Adipocyte (in vitro differentiated cells): ENCODE measurements at places on chromosomes 5 and 9.
A peak's percentile ranks its signal among the peaks of the same experiment; 100 is the strongest.

GRCh38 chr5:179624841-179625271 is 1.4 kb upstream of the HNRNPH1 start:
- no peak for DNase-seq

GRCh38 chr9:75382126-75382525 is 293.8 kb downstream of the OSTF1 start:
- DNase-seq: no peak

- DNase-seq: peak; percentile 53
Measured at GRCh38 chr5:137415231-137415681, 83.9 kb downstream of the SPOCK1 start.

DNA sequence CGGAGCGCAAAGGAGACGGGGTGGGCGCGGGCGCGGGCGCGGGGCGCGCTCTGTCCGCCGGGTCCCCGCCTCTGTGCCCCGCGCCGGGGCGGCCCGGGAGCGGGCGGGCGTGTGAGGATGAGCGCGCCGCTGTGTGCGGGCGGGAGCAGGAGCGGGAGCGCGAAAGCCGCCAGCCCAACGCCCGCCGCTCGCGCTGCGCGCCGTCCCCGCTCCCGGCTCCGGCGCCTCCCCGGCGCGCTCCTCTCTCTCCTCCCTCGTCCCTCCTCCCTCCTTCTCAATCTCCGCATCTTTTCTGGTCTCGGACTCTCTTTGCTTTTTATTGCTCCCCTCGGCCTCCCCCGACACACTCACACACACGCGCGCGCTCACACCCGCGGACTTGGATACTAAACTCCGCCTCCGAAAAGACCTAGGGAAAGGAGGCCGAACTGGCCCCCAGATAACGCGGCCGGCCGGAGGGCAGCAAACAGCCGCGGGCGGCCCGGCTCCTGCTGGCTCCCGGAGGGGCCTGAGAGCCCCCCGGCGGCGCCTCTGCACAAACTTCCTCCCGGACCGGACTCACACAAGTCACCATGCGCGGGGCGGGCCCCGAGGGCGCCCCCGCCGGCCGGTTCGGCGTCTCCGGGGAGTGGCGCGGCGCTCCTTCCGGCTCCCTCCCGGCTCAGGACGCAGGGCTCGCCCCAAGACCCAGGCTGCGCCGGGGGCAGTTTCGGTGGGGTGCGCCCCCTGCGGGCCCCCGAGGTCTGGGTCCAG is at the start of gene FIBCD1:
Gene FIBCD1, minus strand, starts transcription at position 596 of the 753 bp plus-strand sequence. CDS start 640 bp downstream, outside the sequence.
- peak; percentile 63 for DNase-seq

GRCh38 chr5:163596608-163597315 is 91.3 kb downstream of the MAT2B start:
- DNase-seq: no peak

- DNase-seq: no peak
Measured at GRCh38 chr5:139410993-139411828, 7.3 kb upstream of the SPATA24 start.

- DNase-seq: no peak
Measured at GRCh38 chr5:172730981-172731679, 39.9 kb downstream of the DUSP1 start.

DNA sequence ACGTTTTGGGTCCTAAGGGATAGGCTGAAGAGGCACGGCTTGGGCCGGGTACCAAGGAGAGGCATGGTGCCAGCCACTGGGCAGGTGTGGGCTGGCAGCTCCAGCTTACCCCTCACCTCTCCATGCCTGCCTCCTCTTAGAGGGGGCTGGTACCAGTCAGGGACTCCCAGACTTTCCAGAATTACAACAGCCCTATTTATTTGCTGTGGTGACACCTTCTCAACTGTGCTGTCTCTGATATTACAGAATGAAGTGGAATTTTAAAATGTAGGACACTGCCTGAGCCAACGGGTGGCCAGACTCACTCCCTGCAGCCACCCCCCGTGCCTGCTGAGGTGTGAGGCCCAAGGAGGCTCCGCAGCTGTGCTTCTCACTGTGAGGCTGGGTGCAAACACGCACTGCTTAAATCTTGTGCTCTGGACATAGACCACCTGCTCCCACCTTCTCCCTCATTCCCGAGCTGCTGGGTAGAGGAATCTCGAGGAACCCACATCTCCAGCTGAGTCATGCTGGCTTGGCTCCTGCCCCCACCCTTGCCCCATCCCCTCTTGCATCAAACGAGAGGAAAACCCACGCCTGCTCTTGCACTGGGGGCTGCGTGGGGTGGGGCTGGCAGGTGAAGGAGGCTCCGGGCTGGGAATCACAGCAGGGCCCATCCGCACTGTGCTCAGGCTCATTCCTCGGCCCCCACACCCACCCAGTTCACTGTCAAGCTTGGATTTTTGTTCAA is 47.9 kb downstream of the PRRT1B start:
- no peak for DNase-seq

- no peak for DNase-seq
Measured at GRCh38 chr9:1455766-1456165, 405.6 kb downstream of the DMRT2 start.

GRCh38 chr5:127834094-127834531 is 130.9 kb downstream of the CCDC192 start:
- no peak for DNase-seq

DNA sequence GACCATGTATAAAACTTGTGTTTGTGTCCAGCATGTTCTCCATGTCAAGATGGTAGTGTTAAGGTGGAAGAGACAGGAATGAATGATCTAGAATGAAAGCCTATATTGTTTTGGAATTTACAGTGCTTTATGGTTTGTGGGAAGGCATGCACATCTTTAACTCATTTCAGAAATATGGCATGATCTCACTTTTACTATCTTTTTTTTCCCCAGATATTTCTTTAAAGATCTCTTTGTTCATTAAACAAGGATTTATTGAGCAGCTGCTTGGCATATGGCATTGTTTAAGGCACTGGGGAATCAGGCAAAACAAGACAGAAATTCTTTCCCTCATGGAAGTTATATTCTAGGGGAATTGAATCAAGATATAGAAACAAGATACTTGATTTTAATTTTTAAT is 51.7 kb downstream of the SLC12A2 start:
- peak; percentile 17 for DNase-seq

DNA sequence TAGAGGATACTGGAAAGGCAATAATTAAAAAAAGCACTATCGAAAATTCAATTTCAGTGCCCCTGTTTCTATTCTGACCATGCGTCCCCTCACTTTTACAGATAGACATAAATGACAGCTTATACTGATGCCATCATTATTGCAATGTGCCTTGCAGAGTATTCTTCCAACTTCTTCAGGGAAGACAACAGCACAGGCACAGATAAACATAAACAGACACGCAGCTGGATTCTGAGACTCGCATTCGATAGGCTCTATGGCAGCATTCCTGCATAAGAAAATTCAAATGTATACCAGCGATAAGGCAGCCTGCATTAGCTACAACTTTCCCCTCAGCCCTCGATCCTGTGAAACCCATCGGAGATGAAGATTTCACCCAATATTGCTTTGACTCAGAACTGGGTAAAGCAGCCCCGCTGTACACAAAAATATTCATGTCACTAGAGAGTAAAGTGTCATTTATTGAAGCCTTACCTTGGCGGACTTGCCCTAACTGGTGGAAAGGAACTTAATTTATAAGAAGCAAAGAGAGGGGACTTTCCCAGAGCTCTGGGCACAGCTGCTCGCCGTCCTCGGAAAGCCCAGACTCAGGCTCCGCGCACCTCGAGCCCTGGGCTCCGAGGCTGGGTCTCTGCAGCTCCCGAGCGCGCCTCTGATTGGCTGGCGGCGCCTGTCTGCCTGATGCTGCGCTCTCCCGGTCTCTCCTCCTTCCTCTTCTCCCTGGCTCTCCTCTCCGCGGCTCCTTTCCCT is at the start of gene CDH18:
Gene CDH18, minus strand, starts transcription at position 589 of the 750 bp plus-strand sequence. CDS start 149,214 bp downstream, outside the sequence.
- DNase-seq: peak; percentile 92
